ENCODE measurements at places on chromosomes 1 and 21.

DNA sequence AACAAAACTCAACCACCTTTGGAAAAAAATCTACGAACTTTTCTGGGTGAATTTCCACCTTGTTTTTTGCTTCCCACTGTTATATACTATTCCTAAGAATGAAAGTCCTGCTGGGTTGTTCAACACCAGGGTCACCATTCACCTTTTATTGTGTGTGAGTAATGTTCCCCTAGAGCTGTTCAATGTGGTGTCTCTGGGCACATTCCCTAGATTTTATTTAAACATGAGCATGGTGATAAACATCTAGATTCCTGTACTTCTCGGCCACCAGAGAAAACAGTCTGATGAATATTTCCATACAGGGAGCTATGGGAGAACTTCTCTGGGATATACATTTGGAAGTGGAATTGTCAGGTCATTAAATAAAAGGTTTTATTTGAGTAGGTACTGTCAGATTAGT lies 13.0 kb downstream of the FMN2 start:
- no peaks in the 10 kb centered on the region for H3K36me3 ChIP-seq
- no peak overlapping the region for H3K27ac ChIP-seq

DNA sequence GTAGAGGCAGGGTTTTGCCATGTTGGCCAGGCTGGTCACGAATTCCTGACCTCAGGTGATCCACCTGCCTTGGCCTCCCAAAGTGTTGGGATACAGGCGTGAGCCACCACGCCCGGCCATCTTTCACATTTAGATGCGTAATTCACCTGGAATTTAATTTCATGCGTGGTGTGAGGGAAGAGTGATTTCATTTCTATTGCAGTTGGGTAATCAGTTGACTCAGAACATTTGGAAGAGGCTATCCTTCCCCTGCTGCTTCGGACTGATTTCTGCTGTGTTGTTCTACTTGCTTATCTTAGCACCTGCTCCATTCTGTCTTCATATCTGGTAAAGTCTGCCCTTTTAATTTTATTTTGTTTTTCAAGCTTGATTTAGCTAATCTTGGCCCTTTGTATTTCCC lies 19.1 kb downstream of the DIP2A start:
- DNase-seq, result no peak
- no peak overlapping the region for H3K4me3 ChIP-seq
- peaks cover 12% of the 10 kb centered on the region for H3K4me1 ChIP-seq
- peaks cover 5% of the 10 kb centered on the region for H3K36me3 ChIP-seq
- H3K27me3 ChIP-seq, result no peaks in the 10 kb centered on the region

DNA sequence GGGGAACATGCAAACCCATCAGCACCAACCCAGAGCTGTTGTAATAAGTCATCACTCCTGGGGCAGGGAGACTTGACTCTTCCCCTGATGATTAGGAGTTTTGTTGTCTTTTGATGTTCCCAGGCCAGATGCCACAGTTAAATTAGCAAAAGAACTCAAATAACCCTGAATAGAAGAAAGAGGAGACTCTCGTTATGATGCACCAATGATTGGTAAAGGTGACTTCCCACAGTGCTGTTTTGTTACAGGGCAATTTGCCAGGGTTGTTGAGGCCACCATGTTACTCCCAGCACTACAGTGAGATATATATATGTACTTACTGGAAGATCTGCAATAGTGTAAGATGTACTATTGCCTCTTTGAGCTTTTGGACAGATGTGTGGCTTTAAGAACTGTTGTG lies 24.3 kb upstream of the RCAN1 start:
- no peak overlapping the region for H3K4me3 ChIP-seq
- H3K4me1 ChIP-seq, result no peaks in the 10 kb centered on the region
- no peaks in the 10 kb centered on the region for H3K36me3 ChIP-seq
- DNase-seq, result no peak
- H3K27ac ChIP-seq, result no peak overlapping the region
- no peaks in the 10 kb centered on the region for H3K27me3 ChIP-seq

- no peaks in the 10 kb centered on the region for H3K4me1 ChIP-seq
- H3K27ac ChIP-seq, result no peak overlapping the region
- H3K27me3 ChIP-seq, result no peaks in the 10 kb centered on the region
- no peak for DNase-seq
These were observed 276.9 kb upstream of the SNX7 start for GRCh38 chr1:98384461-98385141.

- H3K4me3 ChIP-seq, result no peak overlapping the region
- no peak overlapping the region for H3K27ac ChIP-seq
- DNase-seq, result no peak
- H3K36me3 ChIP-seq, result no peaks in the 10 kb centered on the region
These were observed 42.9 kb downstream of the BATF3 start for GRCh38 chr1:212656730-212657129.

Data from HepG2 (cell line).